Spleen (tissue), 13 donors: ENCODE measurements at places on chromosomes 16 and 17. TPM values are rescaled to one million over a fixed set of nuclear protein-coding genes. Genes with fewer than 3 reads are reported as not detected.

Gene CLDN6
- not detected for polyA plus RNA-seq

Gene PDIA2
- polyA plus RNA-seq = 0.67 TPM

- DNase-seq = no peak
- H3K27me3 ChIP-seq = no peaks in the 10 kb centered on the region
- H3K4me1 ChIP-seq = no peaks in the 10 kb centered on the region
- no peak overlapping the region for H3K27ac ChIP-seq
- no peak overlapping the region for H3K4me3 ChIP-seq
Measured at GRCh38 chr17:27625856-27626255, 5.1 kb upstream of the LGALS9 start.

DNA sequence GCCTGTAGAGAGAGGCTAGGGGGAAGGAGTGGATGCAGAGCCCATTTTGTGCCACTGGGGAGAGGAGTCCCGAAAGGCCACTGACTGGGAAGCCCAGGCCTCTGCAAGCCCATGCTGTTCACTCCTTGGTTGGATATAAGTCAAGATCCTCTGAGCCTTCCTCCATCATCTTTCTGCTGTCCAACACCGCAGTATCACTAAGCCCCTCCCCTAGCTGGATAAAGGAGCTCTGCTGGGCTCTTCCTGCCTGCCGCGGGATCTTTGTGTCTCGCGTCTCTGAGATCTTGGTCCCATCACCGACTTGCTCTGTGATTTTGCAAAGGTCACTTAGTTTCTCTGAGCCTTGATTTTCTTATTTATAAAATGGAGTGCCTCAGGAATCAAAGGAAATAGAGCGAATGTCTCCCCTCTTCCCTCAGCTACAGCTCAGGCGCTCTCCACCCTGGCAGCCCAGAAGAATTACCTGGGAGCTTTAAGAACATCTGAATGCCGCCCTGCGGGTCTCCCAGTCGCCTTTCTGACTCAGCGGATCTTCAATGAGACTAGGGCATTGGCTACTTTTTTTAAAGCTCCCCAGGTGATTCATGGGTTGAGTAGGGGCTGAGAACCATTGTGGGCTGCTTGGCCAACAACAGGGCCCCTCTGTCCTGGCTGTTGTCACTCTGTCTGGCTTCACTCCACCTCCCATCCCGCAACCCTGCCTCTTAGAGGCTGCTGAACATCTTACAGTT is 25.2 kb upstream of the TMEM220 start:
- no peaks in the 10 kb centered on the region for H3K4me1 ChIP-seq
- H3K4me3 ChIP-seq = no peak overlapping the region
- no peak overlapping the region for H3K27ac ChIP-seq
- no peaks in the 10 kb centered on the region for H3K27me3 ChIP-seq
- H3K36me3 ChIP-seq = no peaks in the 10 kb centered on the region
- no peak for DNase-seq

DNA sequence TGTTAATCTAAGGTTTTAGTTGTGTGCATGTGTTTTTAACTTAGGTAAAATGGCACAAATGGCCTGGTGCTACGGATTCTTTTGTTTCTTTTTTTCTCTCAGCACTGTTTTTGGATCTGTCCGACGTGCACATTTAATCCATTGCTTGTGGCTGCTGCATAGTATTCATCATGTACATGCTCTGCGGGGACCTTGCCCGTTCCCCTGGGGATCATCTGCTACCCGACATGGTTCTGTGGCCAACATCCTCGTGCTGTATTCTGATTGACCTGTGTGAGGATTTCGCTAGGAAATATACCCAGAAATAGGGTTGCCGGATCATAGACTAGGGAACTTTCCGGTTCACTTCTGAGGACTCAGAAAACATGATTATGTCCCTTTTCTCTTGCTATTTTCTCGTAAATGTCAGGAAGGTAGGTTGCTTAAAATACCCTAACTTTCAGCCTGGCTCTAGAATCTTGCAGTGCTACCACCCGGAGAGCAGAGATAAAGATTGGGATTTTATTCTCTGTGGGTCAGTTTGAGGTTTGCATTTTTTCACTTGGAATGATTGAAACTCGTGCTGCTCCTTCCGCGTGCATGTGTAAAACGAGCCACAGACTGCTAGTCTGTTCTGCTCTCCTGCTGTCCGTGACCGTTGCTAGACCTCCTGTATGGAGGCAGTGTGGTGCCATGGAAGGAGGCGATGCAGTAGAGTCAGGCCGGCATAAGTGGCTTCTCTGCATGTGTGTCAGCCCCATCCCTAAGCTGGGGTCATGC is 42.9 kb downstream of the LDHD start:
- peaks cover 8% of the 10 kb centered on the region for H3K4me1 ChIP-seq
- no peak for DNase-seq
- H3K27me3 ChIP-seq = no peaks in the 10 kb centered on the region
- no peak overlapping the region for H3K4me3 ChIP-seq
- no peak overlapping the region for H3K27ac ChIP-seq

DNA sequence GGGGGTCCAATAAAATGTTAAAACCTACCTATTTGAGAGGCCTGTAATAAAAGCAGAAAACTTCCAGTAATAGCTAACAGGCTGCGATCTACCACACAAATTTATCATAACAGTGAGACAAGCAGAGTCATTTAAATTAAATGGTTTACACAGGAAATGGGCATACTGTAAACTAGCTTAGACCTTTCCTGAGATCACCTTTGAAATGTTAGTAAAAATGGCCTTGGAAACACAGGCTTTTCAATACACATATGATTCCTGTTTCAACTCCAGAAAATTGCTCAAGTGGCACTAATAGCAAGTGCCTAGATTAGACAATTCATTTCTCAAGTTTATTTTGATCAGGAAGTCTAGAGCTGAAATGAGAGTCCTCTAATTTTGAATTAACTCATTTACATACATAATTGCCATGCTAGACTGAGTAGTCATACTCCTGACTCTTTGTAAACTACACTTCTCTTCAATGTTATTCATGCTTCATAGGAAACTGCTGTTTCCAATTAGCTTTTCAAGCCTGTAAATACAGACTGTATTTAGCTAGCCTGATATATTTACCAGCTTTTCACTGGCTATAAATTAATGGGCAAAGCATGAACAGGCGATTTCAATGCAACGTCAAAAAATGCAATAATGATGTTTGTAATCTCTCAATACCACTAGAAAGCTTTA is 43.3 kb downstream of the PARN start:
- peaks cover 74% of the 10 kb centered on the region for H3K36me3 ChIP-seq
- H3K4me1 ChIP-seq = no peaks in the 10 kb centered on the region
- no peak overlapping the region for H3K27ac ChIP-seq
- H3K27me3 ChIP-seq = no peaks in the 10 kb centered on the region

- H3K27me3 ChIP-seq = peaks cover 26% of the 10 kb centered on the region
- H3K36me3 ChIP-seq = no peaks in the 10 kb centered on the region
- H3K4me3 ChIP-seq = no peak overlapping the region
- DNase-seq = no peak
- H3K4me1 ChIP-seq = peaks cover 20% of the 10 kb centered on the region
Measured at GRCh38 chr17:13598353-13599167, 3.2 kb downstream of the HS3ST3A1 start.

GRCh38 chr17:45432405-45433158 is at the start of gene ARHGAP27:
Gene ARHGAP27, minus strand, starts transcription at chr17:45432870. Its CDS starts 2,591 bp downstream, at chr17:45430279.
- peak within 1 kb of the TSS; percentile 45 for H3K27ac ChIP-seq
- H3K4me3 ChIP-seq = peak within 1 kb of the TSS; percentile 64
- H3K36me3 ChIP-seq = peaks cover 17% of the 10 kb centered on the region
- H3K27me3 ChIP-seq = peaks cover 7% of the 10 kb centered on the region

- no peak overlapping the region for H3K4me3 ChIP-seq
- no peaks in the 10 kb centered on the region for H3K4me1 ChIP-seq
- no peak overlapping the region for H3K27ac ChIP-seq
Measured at GRCh38 chr17:49074851-49075540, 57.6 kb upstream of the B4GALNT2 start.

DNA sequence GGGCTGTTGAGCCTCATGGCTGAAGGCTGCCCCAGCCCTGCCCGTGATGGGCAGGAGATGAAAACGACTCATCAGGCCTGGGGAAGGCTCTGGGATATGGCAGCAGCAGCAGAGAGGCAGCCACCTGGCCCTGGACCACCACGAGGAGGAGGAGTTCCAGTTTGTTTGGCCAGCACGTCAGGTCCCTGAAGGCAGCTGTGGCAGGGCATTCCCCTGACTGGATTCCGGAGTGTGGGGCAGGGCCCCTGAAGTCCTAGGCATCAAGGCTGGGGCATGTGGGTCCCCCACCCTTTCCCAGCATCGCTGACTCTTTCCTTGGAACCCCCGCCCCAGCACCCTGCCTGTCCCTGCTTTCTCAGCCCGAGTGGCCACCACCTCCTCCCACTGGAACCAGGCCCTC is 197.4 kb downstream of the ZNF423 start:
- H3K27ac ChIP-seq = no peak overlapping the region
- H3K27me3 ChIP-seq = no peaks in the 10 kb centered on the region
- H3K4me1 ChIP-seq = no peaks in the 10 kb centered on the region
- H3K4me3 ChIP-seq = no peak overlapping the region
- H3K36me3 ChIP-seq = no peaks in the 10 kb centered on the region

DNA sequence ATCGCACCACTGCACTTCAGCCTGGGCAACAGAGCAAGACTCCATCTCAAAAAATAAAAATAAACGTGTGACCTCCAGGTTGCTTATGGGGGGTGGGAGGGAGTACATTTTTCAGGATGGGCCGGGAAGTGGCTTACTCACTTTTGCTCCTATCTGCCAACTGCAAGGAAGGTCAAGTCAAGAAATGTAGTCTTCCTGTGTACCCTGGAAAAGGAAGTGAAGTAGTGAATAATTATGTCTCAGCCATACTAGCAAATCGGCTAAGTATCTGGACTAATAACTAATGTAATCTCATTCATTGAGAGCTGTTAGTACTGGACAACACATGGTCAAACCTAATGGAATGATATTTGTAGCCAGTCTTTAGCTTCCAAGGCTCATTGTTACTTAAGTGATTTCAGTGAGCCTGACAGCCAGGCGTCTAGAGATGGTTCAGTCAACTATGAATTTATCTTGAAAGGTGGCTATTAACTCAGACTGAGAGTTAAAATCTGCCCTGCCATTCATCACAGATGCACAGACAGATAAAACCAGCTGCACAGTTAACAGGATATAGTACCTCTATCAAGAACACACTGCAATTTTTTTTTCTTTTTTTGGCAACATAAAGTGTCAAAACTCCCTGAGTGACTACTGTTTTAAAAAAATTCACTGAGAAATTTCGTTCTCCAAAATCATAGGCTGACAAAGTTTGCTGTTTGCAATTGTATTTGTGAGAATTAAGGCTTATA is 3.7 kb upstream of the TACO1 start:
- DNase-seq = no peak
- peaks cover 25% of the 10 kb centered on the region for H3K4me1 ChIP-seq
- H3K36me3 ChIP-seq = peaks cover 42% of the 10 kb centered on the region
- no peaks in the 10 kb centered on the region for H3K27me3 ChIP-seq

DNA sequence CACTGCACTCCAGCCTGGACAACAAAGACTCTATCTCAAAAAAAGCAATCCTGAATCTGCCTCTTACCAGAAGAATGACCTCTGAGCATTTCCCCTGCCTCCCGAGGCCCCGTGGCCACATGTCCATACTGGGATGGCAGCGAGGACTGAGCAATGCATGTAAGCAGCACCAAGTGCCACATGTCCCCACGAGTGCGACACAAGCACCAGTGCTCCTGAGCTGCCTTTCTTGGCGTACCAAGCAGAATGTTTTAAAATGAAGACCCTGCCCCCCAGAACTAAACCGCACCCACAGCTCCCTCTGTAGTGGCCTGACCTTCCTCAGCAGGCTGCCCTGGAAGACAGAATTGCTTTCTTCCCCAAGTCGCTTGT is 373.3 kb downstream of the SLC39A11 start:
- no peak for DNase-seq
- H3K27me3 ChIP-seq = no peaks in the 10 kb centered on the region
- H3K4me3 ChIP-seq = no peak overlapping the region
- peak overlapping the region; percentile 32 for H3K27ac ChIP-seq
- H3K4me1 ChIP-seq = no peaks in the 10 kb centered on the region

- H3K27me3 ChIP-seq = no peaks in the 10 kb centered on the region
- DNase-seq = no peak
- H3K36me3 ChIP-seq = peaks cover 18% of the 10 kb centered on the region
Measured at GRCh38 chr17:80254396-80255251, 6.0 kb upstream of the RNF213 start.

- no peak overlapping the region for H3K4me3 ChIP-seq
- H3K36me3 ChIP-seq = peaks cover 21% of the 10 kb centered on the region
- H3K27ac ChIP-seq = no peak overlapping the region
- no peaks in the 10 kb centered on the region for H3K27me3 ChIP-seq
- H3K4me1 ChIP-seq = peaks cover 32% of the 10 kb centered on the region
- DNase-seq = no peak
Measured at GRCh38 chr17:80892900-80893603, 98.6 kb upstream of the CHMP6 start.

- DNase-seq = no peak
- no peak overlapping the region for H3K4me3 ChIP-seq
- no peaks in the 10 kb centered on the region for H3K36me3 ChIP-seq
Measured at GRCh38 chr16:48459167-48459566, 74.0 kb upstream of the SIAH1 start.

DNA sequence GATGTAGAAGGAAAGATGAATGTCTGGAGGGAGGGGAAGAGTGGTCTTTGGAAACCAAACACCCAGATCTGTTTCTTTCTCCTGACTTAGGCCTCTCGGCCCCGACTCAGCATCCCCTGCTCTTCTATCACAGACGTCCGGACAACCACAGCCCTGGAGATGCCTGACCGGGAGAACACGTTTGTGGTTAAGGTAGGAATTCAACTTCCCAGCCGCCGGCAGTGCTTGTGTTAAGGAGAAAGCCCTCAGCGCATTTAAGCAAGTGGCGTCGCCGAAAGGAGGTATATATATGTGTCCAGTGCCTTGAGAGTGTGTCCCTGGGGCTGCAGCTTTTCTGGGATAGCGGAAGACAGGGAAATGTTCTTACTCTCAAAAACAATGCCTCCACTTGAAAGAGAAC is 3.6 kb downstream of the SH2B1 start:
- no peak for DNase-seq
- peaks cover 5% of the 10 kb centered on the region for H3K36me3 ChIP-seq
- peaks cover 14% of the 10 kb centered on the region for H3K4me1 ChIP-seq

GRCh38 chr16:12530302-12530701 is 273.4 kb downstream of the CPPED1 start:
- DNase-seq = no peak
- no peaks in the 10 kb centered on the region for H3K27me3 ChIP-seq
- no peaks in the 10 kb centered on the region for H3K36me3 ChIP-seq
- H3K27ac ChIP-seq = peak overlapping the region; percentile 48

- H3K27ac ChIP-seq = no peak overlapping the region
- H3K36me3 ChIP-seq = peaks cover 100% of the 10 kb centered on the region
- no peaks in the 10 kb centered on the region for H3K4me1 ChIP-seq
- DNase-seq = no peak
- H3K27me3 ChIP-seq = no peaks in the 10 kb centered on the region
Measured at GRCh38 chr16:16122264-16122663, 101.0 kb downstream of the ABCC6 start.

- peaks cover 11% of the 10 kb centered on the region for H3K4me1 ChIP-seq
- H3K36me3 ChIP-seq = no peaks in the 10 kb centered on the region
- H3K4me3 ChIP-seq = no peak overlapping the region
Measured at GRCh38 chr17:41799366-41799765, 12.4 kb downstream of the P3H4 start.
